ENCODE measurements at places on chromosomes 12 and 14.

- DNase-seq: no peak
These were observed 159.3 kb downstream of the CAND1 start for GRCh38 chr12:67428431-67428830.

DNA sequence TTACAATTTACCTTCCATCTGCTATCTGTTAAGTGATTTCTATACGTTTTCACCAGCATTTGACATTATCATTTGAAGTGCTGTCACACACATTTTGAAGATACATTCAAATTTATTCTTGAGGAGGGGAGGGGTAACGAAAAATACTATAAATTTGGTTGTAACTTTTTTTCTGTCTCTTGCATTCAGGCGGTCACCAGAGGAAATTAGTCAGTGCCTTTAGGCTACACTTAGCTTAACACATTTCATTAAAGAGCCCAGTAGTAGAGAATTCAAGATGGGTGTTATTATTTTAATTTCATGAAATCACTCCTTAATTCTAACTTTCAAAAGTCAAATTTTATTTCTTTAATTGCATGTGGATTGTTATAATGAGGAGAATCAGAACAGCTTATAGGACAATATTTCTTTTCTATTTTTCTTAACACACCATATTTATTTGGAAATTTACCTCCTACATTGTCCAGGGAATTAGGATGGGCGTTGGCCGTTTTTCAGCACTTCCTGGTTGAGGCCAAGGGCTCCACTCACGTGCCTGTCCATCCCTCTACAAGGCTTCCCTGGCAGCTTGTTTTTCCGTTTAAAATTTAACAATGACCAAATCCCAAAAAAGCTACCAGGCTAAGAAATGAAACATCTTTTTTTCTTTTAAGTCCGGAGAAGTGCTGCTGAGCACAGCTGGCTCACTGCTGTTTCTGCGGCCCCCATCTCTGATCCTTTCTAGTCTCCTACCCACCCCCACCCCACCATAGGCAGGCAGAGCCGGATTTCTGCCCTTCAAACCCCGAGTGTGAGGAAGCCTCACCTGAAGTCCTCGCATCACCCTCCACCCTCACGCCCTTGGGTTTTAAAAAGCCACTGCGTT, 1.1 kb upstream of the FAR2 start:
- DNase-seq: no peak

GRCh38 chr14:31205681-31206535, 1.7 kb downstream of the HECTD1 start:
- DNase-seq: no peak

DNA sequence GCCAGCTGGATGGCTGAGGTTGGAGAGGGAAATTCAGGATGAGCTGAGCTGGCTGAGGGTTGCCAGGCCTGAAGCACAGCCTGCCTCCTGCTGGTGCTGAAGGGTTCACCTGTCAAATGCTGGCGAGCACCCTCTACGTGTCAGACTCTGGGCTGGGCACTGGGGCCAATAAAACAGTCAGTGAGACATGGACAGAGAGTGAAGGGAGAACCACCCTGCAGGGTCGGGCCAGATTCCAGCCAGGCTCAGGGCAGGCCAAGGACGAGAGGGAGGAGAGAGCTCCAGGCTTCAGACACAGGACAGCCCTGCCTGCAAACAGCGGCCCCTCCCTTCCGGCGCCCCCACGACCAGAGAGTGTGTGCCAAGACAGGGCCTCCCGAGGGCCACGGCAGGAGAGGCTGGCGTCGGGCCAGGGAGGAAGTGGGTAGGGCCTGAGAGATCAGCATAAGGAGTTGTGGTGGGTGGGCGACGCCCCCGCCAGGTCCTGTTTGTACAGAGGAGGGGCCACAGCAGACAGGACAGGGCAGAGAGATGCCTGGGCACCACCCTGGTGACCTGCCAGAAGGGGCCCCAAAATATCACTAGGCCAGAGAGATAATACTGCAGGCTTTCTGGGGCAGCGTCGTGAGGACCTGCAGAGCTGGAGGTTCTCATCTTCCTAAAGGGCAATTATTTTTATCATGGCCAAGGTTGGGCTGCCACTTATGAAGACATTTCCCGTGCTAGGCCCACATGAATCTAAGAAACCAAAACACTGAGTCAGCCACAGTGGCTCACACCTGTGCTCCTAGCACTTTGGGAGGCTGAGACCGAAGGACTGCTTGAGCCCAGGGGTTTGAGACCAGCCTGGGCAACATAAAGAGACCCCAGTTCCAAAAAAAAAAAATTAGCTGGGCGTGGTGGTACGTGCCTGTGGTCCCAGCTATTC, 73.1 kb upstream of the GPR68 start:
- DNase-seq: no peak

GRCh38 chr14:103304706-103305105, 29.3 kb upstream of the EIF5 start:
- DNase-seq: no peak

- no peak for DNase-seq
These were observed 63.6 kb downstream of the CHST11 start for GRCh38 chr12:104520242-104520900.

- DNase-seq: no peak
These were observed 1994.9 kb upstream of the FLRT2 start for GRCh38 chr14:83534995-83535394.

DNA sequence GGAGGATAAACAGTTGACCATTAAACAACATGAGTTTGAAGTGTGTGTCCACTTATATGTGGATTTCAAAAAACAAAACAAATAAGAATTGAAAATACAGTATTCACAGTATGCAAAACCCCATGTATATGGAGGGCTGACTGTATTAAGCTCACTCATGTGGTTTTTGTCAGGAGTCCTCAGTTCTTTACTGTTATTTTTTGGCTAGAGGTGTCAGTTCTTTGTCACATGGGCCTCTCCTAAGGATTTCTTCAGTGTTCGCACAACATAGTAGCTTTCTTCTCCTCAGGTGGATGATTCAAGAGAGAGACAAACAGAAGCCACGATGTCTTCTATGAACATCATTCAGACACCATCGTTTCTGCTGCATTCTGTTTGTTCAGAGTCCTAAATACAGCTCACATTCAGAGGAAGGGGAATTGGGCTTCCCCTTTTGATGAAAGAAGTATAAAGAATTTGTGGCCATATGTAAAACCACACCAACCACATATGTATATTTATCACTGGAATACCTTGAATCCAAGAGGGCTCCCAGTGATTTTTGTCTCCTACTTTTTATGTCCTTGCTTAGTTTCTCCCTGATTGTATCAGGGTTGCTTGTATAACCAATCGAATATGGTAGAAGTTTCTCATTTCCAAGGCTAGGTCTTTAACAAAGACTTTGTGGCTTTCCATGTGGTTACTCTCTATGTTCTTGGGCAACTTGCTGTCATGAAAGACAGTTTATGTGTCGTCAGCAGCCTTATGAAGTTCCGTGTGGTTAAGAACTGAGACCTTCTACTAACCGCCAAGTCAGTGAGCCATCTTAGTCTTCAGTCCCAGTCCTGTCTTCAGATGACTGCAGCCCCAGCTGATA, 18.9 kb downstream of the MNAT1 start:
- DNase-seq: no peak

GRCh38 chr14:90517076-90517841, 120.4 kb downstream of the CALM1 start:
- no peak for DNase-seq

GRCh38 chr14:101657372-101657771, 96.1 kb downstream of the DIO3 start:
- no peak for DNase-seq

DNA sequence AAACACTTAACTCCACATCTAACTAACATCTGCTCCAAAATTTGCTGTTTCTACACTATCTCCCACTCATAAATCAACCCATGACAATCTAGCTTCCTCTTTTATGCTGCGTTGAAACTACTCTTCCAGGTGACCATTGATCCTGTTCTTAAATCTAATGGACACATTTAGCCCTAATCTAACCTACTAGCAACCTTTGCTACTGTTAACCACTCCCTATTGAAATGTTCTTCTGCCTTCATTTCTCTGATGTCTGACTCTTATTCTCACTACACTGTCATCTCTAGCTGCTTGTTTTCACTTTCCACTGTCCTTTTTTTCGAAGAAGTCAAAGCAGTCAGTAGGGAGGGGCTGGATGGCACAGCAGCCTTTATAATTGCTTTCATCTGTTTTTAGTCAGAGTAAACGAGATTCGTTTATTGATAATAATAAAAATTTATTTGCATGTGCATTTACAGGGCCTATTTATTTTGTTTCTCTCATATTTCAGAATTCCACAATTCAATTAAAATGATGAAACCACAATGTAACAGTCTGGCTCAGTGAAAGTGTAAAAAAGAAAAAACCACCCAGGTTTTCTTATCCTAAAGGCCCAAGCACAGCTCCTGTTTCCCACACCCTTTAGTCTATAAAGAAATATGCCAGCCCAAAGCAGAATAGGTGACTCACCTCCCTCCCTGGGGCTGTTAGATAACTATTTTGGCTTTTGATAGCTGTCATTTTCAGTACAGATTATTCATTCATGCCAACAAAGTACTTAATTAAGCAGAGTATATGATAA, 44.9 kb downstream of the ATP2B1 start:
- DNase-seq: no peak

DNA sequence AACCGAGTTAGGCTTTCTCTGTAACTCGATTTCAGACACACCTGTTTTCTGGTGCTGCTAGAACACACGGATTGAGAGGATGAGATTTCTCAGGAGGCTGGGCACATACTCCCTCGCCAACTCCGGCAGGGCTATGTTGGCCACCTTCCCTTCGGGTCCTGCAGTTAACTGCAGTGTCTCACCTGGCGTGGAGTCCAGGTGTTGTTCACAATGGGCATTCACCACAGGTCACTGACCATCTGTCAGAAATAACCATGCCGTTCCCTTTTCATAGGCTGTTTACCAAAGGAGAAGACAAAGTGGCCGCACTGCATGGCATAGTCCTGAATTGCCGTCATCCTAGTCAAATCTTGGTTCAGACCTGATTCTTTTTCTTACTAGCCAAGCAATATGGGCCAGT, 5.5 kb upstream of the KCNH3 start:
- no peak for DNase-seq

DNA sequence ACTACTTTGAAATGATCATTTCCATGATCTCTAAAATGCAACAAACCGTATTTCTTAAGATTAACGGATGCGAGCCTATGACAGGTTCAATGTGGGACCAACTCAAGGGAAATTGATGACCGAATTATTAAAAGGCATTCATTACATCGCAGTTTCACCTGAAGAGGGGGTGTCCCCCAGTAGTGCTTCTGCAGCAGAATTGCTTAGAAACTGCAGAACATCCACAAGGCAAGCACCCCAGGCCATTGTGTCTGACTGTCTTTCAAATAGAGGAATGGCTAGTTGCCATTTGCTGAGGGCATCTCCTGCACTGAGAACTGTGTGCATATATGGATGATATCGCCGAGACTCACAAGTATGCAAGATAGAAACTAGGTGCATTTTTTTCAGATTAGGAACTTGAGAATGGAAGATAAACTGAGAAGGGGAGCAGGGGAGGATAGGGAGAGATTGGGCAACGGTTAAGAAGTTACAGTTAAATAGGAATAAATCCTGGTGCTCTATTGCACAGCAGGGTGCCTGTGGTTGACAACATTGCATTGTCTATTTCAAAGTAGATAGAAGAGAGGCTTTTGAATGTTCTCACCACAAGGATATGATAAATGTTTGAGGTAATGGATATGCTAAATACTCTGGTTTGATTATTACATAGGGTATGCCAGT, 234.3 kb upstream of the PLEKHG7 start:
- DNase-seq: no peak

GRCh38 chr14:101454229-101454628, 107.1 kb upstream of the DIO3 start:
- no peak for DNase-seq

GRCh38 chr12:130546494-130546893, 169.6 kb downstream of the RIMBP2 start:
- DNase-seq: no peak

- DNase-seq: no peak
These were observed 31.4 kb downstream of the CD9 start for GRCh38 chr12:6231359-6232268.

- DNase-seq: no peak
These were observed 340.2 kb downstream of the LRIG3 start for GRCh38 chr12:58580095-58580494.

DNA sequence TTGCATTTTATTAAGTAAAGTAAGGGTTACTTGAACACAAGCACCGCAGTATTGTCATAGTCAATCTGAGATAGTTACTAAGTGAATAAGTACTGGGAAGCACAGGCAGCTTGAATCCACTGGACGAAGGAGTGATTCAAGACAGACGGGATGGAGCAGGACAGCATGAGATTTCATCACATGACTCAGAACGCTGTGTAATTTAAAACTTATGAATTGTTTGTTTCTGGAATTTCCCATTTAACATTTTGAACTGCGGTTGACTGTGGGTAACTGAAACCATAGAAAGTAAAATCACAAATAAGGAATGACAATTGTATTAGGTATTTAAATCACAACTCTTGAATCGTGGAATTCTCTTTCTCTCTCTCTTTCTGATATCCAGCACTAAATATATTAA, 1630.4 kb upstream of the SEL1L start:
- no peak for DNase-seq

- DNase-seq: no peak
These were observed 4.7 kb upstream of the ITGB7 start for GRCh38 chr12:53211476-53212381.

DNA sequence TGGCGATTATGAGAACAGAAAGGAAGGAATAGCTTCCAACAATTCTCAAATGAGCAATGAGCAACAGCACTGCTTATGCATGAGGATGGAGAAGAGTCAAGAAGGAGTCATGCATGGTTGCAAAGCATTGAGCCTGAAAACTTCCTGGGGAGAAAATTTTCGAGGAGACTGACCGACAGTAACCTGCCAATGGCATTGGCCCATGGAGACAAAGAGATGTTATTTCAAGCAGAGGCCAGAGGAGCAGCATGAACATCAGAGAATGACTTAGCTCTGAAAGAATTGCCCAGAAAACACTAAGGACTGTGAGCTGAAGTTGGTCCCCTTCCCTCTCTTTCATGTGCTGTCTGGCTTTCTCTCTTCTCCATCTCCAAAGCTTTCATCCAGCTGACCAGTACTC, 343.4 kb downstream of the ADAMTS20 start:
- DNase-seq: no peak

GRCh38 chr14:34324363-34324795, 137.7 kb downstream of the SPTSSA start:
- peak; percentile 42 for DNase-seq

DNA sequence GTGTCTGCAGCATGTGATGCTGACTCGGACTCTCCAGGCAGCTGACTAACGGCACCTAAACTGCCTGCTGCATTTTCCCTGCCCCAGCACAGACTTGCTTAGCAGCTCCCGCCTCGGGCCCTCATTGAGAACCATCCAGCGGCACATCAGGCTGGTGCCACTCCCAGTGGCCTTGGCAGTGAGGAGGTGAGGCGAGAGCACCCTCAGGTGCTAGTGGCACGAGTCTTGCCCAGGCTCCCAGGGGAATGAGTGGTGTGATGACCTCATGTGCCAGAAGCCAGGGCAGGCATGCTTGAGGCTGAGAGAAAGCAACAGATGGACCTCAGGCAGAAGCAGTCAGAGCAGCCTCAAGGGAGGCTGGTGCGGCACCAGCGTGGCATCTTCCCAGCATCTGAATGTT, 60.2 kb downstream of the PRKCH start:
- DNase-seq: no peak

GRCh38 chr14:98345161-98345560, 926.8 kb downstream of the BCL11B start:
- DNase-seq: no peak
